ENCODE measurements at places on chromosomes 2 and 18.
A peak's percentile ranks its signal among the peaks of the same experiment; 100 is the strongest.

DNA sequence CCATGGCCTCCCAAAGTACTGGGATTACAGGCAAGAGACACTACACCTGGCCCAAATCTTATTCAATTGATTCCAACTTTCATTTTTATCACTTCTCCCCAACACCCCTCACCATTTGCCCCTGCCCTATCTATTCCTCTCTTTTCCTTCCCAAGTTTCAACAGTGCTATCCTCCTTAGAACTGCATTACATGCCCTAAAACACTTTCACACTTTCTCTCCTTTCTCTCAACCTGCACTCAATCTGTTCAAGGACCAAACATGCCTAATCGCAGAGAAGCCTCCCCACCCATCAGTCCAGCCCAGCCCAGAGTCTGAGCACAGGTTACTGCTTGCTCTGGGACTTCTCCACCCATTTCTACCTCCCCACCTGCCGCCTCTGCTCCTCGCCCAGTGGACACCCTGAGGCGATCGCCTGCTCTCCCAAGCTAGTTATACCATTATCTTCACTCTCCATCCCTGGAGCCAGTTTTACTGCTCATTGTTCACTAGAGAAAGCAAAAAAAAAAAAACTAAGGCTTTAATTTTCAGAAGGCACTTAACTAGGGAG, 23.7 kb upstream of the DSG1 start:
- DNase-seq: no peak

GRCh38 chr18:70513502-70514171, 224.8 kb downstream of the SOCS6 start:
- no peak for DNase-seq

DNA sequence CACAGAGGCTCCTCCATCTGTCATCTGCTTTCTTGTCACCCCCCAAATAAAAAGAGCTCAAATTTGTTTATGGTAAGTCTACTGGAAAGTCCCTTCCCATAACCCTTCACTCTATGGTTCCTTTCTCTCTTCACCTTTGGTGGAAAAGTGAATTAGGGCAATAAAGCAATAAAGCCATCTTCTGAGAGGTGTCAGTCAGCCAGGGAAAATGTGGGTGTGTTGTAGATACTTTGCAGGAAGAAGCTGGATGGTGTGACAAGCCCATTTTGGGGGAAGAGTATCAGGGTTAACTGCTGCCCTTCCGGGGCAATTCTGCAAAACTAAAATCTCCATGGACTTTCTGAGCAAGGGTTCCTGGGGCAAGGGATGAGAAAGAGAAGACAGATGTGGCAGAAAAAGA, 197.9 kb downstream of the SH3BP4 start:
- DNase-seq: no peak

- DNase-seq: peak; percentile 3
Measured at GRCh38 chr2:169362118-169362893, at the start of gene LRP2. LRP2 (minus strand) TSS chr2:169362534; CDS start chr2:169362399, 135 bp downstream.

DNA sequence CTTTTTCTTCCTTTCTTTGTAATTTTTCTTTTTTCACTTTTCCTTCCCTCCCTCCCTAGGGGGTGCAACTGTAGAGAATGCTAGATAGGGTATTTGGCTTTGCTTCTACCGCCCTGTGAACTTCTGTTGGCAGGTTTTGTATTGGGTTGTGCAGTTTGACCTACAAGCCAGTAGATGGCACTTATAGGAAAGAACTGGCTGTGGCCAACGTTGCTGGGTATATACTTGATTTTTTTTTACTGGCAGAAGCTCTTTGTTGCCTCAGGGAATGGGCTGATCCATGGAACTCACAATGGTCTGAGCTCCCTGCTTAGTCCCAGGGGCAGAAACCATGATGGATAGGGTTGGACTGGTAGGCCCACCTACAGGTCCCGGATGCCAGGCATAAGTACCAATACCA, 1019.5 kb upstream of the LRRTM1 start:
- DNase-seq: no peak

- no peak for DNase-seq
Measured at GRCh38 chr2:188285774-188286173, 5.9 kb upstream of the GULP1 start.

- DNase-seq: no peak
Measured at GRCh38 chr2:116167107-116167506, 1647.4 kb upstream of the DDX18 start.

DNA sequence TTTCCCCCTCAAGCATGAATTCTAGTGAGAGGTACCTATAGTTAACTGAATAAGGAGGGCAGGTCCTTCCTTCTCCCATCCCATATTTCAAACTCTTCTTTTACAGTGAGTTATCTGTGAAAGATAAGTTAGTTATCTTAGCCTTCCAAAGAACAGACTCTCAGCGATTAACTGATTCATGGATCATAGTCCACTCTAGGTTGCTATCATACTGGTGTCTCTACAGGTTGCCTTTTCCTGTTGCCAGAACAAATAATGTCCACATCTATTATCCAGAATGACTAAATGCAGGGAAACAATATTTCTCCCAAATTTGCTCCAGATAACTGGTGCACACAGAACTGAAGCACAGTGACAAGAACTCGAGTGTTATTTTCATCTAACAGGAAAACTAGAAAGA, 68.3 kb downstream of the MEP1B start:
- DNase-seq: no peak

DNA sequence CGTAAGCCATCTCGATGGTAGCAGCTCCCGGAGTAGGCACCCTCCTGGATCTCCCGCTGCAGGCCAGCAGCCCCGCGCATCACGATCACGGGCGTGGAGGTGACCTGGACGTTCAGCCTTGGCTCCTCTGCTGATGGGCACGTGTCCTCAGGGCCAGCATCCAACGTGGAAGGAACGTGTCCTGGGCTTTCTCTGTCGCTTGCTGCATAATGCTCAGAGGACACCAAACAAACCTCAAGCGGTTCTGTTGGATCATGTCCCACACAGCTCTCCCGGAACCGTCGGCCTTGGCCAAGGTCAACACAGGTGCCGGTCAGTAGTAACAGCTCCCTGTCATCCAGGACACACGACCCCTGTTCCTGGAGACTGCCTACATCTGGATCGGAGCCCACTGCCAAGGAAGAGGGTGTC, 23.1 kb downstream of the PASK start:
- no peak for DNase-seq

GRCh38 chr2:44429034-44429433, 67.3 kb downstream of the CAMKMT start:
- DNase-seq: no peak

GRCh38 chr2:129490641-129491040, 488.8 kb upstream of the RAB6C start:
- no peak for DNase-seq

GRCh38 chr2:37405781-37406180, 61.4 kb downstream of the QPCT start:
- DNase-seq: no peak

DNA sequence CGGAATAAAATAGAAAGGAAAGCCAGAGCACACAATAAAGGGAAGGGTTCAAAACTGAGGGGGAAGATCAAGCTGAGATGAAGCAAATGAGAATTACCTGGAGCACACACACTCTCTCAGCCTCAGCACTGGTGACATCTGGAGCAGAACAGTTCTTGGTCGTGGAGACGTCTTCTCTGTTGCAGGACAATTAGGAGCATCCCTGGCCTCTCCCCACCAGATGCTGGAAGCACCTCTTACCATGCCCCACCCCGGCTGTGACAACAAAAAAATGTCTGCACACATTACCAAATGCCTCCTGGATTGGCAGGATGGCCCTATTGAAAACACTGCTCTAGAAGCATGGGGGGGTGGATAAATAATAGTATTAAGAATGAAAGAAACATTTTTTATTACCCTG, 43.6 kb upstream of the MAP3K20 start:
- no peak for DNase-seq

DNA sequence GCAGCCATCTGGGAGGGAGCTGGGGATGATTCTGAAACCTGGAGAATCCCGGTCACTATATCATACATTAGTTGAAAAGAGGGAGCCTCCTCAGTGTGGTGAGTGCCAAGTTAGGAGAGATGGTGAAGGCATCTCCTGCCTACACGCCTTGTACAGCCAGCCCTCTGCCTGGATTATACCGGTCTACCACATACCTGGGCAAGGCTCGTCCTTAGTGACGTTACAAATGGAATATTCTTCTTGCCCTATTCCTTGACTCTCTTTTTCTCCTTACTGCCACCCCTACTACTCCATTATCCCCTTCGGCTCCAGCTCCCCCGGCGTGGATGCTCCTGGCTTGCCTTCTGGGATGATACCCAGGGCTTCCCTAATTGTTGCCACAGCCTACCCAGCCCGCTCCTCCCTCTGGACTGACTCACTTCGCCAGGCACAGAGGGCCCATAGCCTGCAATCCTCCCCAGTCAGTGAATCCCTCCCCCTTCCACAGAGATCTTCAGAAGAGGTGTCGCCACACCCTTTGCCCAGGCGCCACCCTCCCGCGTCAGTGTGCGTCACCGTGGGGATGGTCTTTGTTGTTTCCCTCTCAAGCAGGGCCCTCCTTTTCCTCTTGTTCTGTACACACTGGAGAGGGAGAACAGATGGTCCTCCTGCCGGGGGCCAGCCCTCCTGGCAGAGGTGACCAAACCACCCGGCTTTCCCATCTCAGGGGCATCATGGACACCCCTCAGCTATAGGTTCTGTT, 115.2 kb upstream of the EPAS1 start:
- no peak for DNase-seq

- no peak for DNase-seq
Measured at GRCh38 chr2:150126839-150127238, 360.6 kb downstream of the RND3 start.

DNA sequence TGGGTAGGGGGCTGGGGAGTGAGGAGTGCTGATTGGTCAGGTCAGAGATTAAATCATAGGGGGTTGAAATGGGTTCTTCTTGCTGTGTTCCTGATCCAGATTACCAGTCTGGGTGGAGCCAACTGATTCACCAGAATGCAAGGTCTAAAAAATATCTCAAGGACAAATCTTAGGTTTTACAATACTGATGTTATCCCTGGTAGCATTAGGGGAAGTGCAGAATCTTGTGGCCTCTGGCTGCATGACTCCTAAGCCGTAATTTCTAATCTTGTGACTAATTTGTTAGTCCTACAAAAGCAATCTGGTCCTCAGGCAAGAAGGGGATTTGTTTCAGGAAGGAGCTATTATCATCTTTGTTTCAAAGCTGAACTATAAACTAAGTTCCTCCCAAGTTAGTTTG, 289.2 kb upstream of the KYNU start:
- DNase-seq: no peak

DNA sequence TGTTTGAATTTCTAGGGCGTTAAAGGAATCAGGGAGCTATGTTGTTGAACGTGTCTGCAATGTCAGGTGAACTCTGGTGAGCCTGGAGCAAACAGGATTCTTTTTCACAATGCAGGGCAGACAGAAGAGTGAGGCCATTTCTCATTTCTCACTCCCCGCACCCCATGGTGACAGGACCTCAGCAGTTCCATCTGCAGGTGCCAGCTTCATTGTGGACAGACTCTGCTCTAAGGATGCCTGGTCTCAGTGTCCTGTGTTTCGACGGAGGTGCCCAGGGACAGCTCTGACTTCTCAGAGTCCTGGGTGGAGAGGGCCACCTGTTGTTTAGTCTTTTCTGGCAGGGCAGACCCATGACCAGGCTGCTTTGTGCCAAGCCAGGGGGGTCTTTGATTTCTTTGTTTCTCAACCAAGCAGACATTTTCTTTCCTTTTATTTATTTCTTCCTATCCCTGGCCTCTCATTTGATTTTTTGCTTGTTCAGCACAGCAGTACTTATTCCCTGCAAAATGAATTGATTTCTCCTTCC, 201.5 kb downstream of the RNF144A start:
- DNase-seq: no peak

- DNase-seq: no peak
Measured at GRCh38 chr2:206548383-206548782, 93.9 kb upstream of the FAM237A start.

DNA sequence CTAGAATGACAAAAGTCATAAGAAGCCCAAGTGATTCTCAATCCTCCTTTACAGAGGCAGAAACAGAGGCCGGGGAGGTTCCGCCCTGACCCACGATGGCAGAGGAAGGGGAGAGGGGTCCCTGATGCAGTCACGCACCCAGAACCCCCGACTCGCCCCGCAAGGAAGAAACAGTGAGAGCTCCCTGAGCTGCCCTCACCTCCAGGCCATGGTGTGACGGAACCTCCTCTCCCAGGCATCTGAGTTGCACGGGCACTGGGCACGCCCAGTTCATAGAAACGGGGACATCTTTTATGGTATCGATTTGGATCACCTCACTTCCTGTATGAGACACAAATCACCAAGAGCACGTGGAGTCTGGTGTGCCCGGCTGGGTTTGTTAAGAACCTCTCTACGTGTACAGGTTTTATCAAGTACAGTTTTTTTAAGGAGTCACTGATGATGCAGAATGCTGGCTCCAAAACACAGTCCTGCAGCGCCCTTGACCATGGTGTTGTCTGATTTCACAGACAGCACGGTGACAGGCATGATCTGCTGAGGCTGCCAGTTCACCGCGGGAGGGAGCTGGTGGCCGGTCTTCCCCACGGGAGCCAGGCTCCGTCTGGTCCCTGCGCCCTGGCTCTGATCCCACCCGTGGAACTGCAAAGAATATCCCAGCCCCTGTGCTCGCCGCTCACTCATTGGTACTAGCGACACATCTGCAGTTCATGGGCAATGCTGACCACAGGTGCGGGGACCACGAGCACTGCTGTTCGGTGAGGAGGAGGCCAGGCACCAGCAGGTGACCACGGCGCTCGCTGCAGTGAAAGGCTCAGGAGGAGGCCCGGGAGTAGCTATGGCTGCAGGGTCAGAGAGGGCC, 35.6 kb downstream of the PXDN start:
- DNase-seq: no peak

- DNase-seq: no peak
Measured at GRCh38 chr18:21664069-21664468, 40.5 kb downstream of the ABHD3 start.

DNA sequence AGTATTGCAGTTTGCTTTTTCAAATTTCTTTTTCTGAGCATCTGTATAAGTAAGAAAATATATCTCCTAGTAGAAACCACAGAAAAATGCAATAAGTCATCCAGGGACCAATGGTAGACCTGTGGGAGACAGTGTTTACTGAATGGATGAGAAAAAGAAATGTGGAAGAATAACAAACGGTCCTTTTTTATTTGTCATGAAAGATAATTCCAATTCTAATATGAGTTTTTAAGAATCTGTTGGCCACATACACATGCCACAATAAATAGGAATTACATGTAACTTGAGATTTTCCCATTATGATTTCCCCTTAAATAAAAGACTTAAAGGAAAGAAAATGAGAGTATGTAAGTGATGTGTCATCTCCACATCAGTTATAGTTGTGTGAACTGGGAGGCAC, 107.7 kb upstream of the RAB27B start:
- DNase-seq: no peak

DNA sequence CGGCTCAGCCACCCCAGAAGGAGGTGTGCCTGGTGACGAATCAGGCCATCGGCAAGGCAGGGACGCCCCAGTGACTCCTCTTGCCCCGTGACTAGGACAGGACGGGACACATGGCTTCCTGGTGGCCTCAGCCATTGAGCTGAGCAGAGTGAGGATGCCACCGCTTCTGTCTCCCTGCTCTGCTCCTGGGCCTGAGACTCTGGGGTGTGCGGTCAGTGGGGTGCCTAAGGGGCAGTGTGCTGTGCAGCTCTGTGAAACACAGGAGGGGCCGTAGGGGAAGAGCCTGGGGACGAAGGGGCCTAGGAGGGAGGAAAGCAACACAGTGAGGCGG, 24.3 kb downstream of the IGFBP5 start:
- no peak for DNase-seq

Measured in T-helper 1 cell (primary cell).